ENCODE measurements at places on chromosomes 16 and 17.

DNA sequence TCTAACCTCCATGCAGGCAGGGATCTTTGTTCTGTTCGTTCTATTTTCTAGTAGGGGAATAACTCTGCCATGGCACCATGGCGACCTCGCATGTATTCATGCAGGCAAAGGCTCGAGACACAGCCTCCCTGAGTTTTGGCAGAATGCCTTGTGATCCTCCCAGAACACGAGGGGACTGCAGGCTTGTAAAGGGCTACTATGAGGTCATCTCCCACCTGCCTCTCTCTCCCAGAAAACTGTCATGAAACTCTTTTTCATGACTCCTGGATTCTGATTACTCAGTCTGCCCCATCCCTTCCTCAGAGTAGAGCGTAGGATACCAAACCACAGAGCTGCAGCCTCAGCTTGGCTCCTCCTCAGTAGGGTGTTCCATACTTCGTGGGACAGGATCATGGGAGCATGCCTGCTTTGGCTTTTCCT is 64.3 kb downstream of the IGF2BP1 start:
- no peaks in the 10 kb centered on the region for H3K27me3 ChIP-seq
- no peak for DNase-seq
- H3K36me3 ChIP-seq, result no peaks in the 10 kb centered on the region
- no peaks in the 10 kb centered on the region for H3K4me1 ChIP-seq
- H3K27ac ChIP-seq, result no peak overlapping the region

DNA sequence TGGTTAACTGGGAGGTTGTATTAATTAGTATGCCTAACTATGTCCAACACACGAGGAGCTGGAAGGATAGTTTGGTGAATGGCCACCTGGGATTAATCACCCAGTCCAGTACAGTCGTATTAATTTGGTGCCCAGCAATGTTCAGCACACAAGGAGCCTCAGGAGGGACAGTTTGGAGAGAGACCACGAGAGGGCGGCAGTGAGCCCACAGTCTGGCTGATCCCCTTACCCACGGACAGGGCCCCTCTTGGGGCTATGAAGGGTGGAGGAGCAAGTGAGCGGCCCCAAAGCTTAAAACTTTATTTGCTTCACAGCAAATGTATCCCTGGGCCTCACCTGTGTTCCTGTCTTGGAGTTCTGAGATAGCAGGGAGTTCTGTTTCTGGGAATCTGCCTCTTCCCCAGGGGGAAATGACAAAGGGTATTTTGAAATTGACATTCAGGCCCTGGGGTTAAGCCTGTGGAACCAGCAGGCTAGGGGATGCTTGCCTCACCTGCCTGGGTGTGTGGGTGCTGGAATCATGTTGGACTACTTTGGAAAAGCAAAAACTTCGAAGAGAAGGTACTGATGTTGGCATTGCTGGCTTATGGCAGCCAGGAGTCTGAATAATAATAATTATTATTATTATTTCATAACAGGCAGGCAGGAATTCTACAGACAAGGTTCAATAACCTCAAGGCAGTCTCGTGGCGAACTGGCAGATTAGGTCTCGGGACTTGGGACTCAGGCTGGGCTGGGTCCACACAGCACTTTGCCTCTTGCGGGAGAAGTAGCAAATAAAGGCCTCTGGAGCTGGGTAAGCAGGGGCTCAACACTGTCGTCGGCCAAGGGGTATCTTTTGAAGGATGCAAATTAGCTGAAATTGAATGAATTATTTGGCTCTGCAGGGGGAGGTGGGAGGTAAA is 227.6 kb upstream of the ASIC2 start:
- no peak for DNase-seq
- no peaks in the 10 kb centered on the region for H3K4me1 ChIP-seq
- no peaks in the 10 kb centered on the region for H3K36me3 ChIP-seq
- no peak overlapping the region for H3K4me3 ChIP-seq
- no peak overlapping the region for H3K27ac ChIP-seq
- no peaks in the 10 kb centered on the region for H3K27me3 ChIP-seq

- H3K36me3 ChIP-seq, result peaks cover 13% of the 10 kb centered on the region
- H3K4me1 ChIP-seq, result no peaks in the 10 kb centered on the region
- no peaks in the 10 kb centered on the region for H3K27me3 ChIP-seq
These were observed 2.9 kb downstream of the UNC119 start for GRCh38 chr17:28549236-28550132.

GRCh38 chr17:81454473-81454872 is 58.1 kb downstream of the ACTG1 start:
- no peaks in the 10 kb centered on the region for H3K36me3 ChIP-seq
- no peak for DNase-seq
- H3K27ac ChIP-seq, result no peak overlapping the region
- H3K4me1 ChIP-seq, result no peaks in the 10 kb centered on the region
- no peak overlapping the region for H3K4me3 ChIP-seq
- no peaks in the 10 kb centered on the region for H3K27me3 ChIP-seq

- H3K4me1 ChIP-seq, result peaks cover 3% of the 10 kb centered on the region
- peaks cover 2% of the 10 kb centered on the region for H3K27me3 ChIP-seq
- no peak overlapping the region for H3K4me3 ChIP-seq
- no peak overlapping the region for H3K27ac ChIP-seq
- DNase-seq, result no peak
These were observed 398.5 kb downstream of the ZFHX3 start for GRCh38 chr16:72649254-72649944.

- DNase-seq, result no peak
- H3K36me3 ChIP-seq, result peaks cover 55% of the 10 kb centered on the region
- no peak overlapping the region for H3K4me3 ChIP-seq
- H3K4me1 ChIP-seq, result no peaks in the 10 kb centered on the region
- H3K27ac ChIP-seq, result no peak overlapping the region
- no peaks in the 10 kb centered on the region for H3K27me3 ChIP-seq
These were observed 31.4 kb downstream of the LIG3 start for GRCh38 chr17:35011671-35012216.

DNA sequence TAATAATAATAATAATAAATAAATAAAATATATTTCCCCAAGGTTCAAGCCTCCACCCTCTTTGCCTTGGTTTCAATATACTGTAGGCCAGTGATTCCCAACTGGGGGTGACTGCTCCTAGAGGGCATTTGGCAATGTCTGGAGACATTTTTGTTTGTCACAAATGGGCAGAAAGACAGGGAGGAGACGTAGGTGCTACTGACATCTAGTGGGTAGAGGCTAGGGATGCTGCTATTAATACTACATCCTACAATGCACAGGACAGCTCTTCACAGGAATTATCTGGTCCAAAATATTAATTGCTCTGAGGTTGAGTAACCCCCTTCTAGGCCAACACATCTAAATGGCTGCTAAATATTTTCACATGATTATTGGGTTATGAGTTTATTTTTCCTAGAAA is 12.8 kb upstream of the PRR14 start:
- H3K27me3 ChIP-seq, result no peaks in the 10 kb centered on the region
- no peak for DNase-seq
- no peak overlapping the region for H3K4me3 ChIP-seq
- H3K27ac ChIP-seq, result no peak overlapping the region
- H3K36me3 ChIP-seq, result no peaks in the 10 kb centered on the region

DNA sequence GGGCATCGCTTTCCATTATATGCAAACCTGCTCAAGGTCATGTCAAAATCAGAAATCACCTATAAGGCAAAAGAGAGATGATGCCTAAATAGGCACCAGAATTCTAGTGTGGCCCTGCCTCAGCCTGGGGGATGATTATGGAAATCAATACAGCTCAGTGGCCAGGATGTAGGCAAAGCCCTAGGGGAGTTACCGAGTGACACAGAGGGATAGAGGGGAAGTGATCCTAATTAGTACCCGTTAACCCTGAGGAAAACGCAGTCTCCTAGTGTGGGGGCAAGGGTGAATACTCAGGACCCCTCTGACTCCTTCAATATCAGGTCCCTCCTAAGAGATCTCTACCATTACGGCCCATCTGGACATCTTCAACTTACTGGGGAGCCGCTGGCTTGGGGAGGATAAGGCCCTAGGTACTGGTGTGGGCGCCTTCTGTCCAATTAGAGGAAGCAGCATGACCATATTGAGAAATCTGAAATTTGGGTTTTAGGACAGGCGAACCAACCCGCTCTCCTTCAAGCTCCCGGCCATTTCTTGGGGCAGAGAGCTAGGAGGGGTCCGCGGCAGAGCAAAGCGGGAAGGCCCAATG is 725 bp downstream of the NT5C3B start:
- peak overlapping the region; percentile 86 for H3K4me3 ChIP-seq
- no peak for DNase-seq
- no peaks in the 10 kb centered on the region for H3K27me3 ChIP-seq
- peaks cover 41% of the 10 kb centered on the region for H3K36me3 ChIP-seq
- H3K27ac ChIP-seq, result peak overlapping the region; percentile 14

GRCh38 chr17:4858882-4859260 is 25.7 kb downstream of the MINK1 start:
- peak; percentile 94 for DNase-seq
- H3K36me3 ChIP-seq, result peaks cover 41% of the 10 kb centered on the region
- H3K27me3 ChIP-seq, result no peaks in the 10 kb centered on the region
- H3K4me1 ChIP-seq, result peaks cover 52% of the 10 kb centered on the region
- H3K27ac ChIP-seq, result peak overlapping the region; percentile 95

DNA sequence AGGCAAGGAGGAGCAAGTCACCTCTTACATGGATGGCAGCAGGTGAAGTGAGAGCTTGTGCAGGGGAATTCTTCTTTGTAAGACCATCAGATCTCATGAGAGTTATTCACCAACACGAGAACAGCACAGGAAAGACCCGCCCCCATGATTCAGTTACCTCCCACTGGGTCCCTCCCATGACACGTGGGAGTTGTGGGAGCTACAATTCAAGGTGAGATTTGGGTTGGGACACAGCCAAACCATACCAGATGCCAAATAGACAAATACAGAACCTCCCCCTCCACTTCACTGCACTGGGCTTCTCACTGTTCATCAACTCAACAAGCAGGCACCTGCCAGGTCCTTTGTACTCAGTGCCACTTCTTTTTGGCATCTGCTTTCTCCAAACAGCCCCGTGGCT is 100.2 kb downstream of the WSCD1 start:
- no peak overlapping the region for H3K27ac ChIP-seq
- DNase-seq, result no peak
- H3K4me1 ChIP-seq, result no peaks in the 10 kb centered on the region
- no peak overlapping the region for H3K4me3 ChIP-seq
- peaks cover 4% of the 10 kb centered on the region for H3K27me3 ChIP-seq
- no peaks in the 10 kb centered on the region for H3K36me3 ChIP-seq

DNA sequence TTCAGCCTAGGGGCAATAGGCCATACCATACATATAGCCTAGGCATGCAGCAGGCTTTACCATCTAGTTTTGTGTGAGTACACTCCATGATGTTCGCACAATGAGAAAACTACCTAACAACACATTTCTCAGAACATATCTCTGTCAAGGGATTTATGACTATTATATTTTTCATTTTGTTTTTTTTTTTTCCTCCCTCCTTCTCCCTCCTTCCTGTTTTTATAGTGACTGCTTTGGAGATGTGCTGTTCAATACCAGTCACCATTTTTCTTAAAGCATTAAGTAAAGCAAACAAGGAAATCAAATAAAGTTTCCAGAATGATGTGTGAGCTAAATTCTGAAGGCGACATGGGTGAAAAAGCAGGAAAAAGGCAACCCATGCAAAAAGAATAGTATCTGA is 194.6 kb downstream of the STX8 start:
- no peaks in the 10 kb centered on the region for H3K36me3 ChIP-seq
- no peak overlapping the region for H3K27ac ChIP-seq
- H3K4me3 ChIP-seq, result no peak overlapping the region
- no peak for DNase-seq
- H3K4me1 ChIP-seq, result no peaks in the 10 kb centered on the region
- H3K27me3 ChIP-seq, result no peaks in the 10 kb centered on the region

DNA sequence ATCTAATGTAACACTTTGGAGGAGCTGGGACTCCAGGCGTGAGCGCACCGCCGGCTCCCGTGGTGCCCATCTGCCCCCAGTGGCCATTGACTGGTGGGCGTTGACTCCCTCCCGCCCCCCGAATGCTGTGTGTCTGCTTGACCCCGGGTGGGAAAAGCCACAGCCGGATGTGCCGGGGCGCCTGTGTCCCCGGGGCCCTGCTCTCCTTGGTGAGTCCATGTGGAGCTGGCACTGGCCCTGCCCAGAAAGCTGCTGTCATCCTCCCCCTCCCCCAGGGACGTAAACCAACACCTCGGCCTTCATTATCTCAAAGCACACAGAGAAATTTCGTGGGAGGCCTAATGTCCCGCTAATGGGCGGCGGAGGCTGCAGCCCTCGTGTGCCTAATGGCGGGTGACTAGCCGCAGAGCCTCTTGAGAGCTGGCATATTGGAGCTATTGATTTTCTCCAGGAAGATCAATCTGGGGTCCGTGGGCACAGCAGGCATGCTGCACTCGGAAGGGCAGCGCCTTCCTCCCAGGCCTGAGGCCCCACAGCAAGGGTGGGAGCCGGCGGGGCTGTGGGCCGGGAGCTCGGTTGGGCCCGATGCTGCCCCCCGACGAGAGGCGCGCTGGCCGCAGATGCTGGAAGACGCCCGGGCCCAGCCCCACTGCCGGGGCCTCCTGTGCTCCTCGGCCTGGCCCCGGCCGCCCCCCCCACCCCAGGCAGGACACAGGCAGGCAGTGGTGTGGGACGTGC is 4.0 kb upstream of the PERCC1 start:
- peak; percentile 55 for DNase-seq
- no peak overlapping the region for H3K4me3 ChIP-seq
- H3K36me3 ChIP-seq, result no peaks in the 10 kb centered on the region
- H3K27me3 ChIP-seq, result no peaks in the 10 kb centered on the region
- no peaks in the 10 kb centered on the region for H3K4me1 ChIP-seq

- no peaks in the 10 kb centered on the region for H3K27me3 ChIP-seq
- H3K36me3 ChIP-seq, result no peaks in the 10 kb centered on the region
- no peak within 1 kb of the TSS for H3K27ac ChIP-seq
- no peaks in the 10 kb centered on the region for H3K4me1 ChIP-seq
These were observed at the start of gene MEIOC for GRCh38 chr17:44655983-44656710. Gene MEIOC (plus strand): TSS chr17:44656468. CDS start chr17:44656614, 146 bp downstream.

- DNase-seq, result no peak
- H3K4me1 ChIP-seq, result no peaks in the 10 kb centered on the region
- H3K36me3 ChIP-seq, result no peaks in the 10 kb centered on the region
- no peaks in the 10 kb centered on the region for H3K27me3 ChIP-seq
- H3K27ac ChIP-seq, result no peak overlapping the region
- no peak overlapping the region for H3K4me3 ChIP-seq
These were observed 70.3 kb downstream of the DNAH9 start for GRCh38 chr17:11668618-11669017.

DNA sequence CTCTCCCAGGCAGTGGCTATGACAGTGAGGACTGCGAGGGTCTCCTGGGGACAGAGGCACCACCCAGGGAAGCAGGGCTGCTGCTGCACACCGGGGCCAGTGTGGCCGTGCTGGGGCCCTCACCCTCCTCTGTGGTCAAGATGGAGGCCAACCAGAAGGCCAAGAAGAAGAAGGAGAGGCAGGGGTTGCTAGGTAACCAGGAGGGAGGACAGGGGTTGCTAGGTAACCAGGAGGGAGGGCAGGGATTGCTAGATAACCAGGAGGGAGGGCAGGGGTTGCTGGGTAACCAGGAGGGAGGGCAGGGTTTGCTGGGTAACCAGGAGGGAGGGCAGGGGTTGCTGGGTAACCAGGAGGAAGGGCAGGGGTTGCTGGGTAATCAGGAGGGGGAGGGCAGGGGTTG is 55.2 kb downstream of the ACTG1 start:
- no peaks in the 10 kb centered on the region for H3K36me3 ChIP-seq
- no peak for DNase-seq
- no peak overlapping the region for H3K4me3 ChIP-seq
- no peaks in the 10 kb centered on the region for H3K4me1 ChIP-seq
- H3K27ac ChIP-seq, result no peak overlapping the region

GRCh38 chr16:78624366-78624765 is 524.9 kb downstream of the WWOX start:
- no peak overlapping the region for H3K27ac ChIP-seq
- no peaks in the 10 kb centered on the region for H3K27me3 ChIP-seq
- DNase-seq, result no peak
- H3K4me1 ChIP-seq, result no peaks in the 10 kb centered on the region
